Fibroblast of lung (primary cell): ENCODE measurements at places on chromosomes 7 and 10. TPM values are rescaled to one million over a fixed set of nuclear protein-coding genes. Genes with fewer than 3 reads are reported as not detected.
A peak's percentile ranks its signal among the peaks of the same experiment; 100 is the strongest.

ACBD7 gene
- total RNA-seq = under 0.01 and 4.1 TPM in 2 replicates

LRRC18 gene
- total RNA-seq = under 0.01 and 0.66 TPM in 2 replicates

TMEM130 gene
- total RNA-seq = 0.26 and 0.66 TPM in 2 replicates

PTPRN2 gene
- 0.77 and 1.2 TPM in 2 replicates for total RNA-seq

CD36 gene
- total RNA-seq = 41.0 and 93.5 TPM in 2 replicates

MYO1G gene
- total RNA-seq = under 0.01 TPM in 2 replicates

ZNF746 gene
- 17.2 and 21.5 TPM in 2 replicates for total RNA-seq

GRCh38 chr10:132394201-132394811 is 2.7 kb upstream of the PWWP2B start:
- H3K27me3 ChIP-seq = no peaks in the 10 kb centered on the region
- no peaks in the 10 kb centered on the region for H3K4me1 ChIP-seq
- H3K4me3 ChIP-seq = no peak overlapping the region
- H3K36me3 ChIP-seq = no peaks in the 10 kb centered on the region
- H3K27ac ChIP-seq = no peak overlapping the region

- H3K36me3 ChIP-seq = no peaks in the 10 kb centered on the region
- H3K27me3 ChIP-seq = peaks cover 2% of the 10 kb centered on the region
- H3K4me3 ChIP-seq = no peak overlapping the region
- DNase-seq = no peak
- no peaks in the 10 kb centered on the region for H3K4me1 ChIP-seq
These were observed 37.0 kb downstream of the CPVL start for GRCh38 chr7:29109358-29109757.

GRCh38 chr7:299628-300027 is 9.7 kb downstream of the FOXL3 start:
- H3K27me3 ChIP-seq = no peaks in the 10 kb centered on the region
- no peaks in the 10 kb centered on the region for H3K36me3 ChIP-seq
- no peak overlapping the region for H3K27ac ChIP-seq
- DNase-seq = no peak

- no peaks in the 10 kb centered on the region for H3K4me1 ChIP-seq
- H3K27ac ChIP-seq = no peak overlapping the region
- H3K27me3 ChIP-seq = no peaks in the 10 kb centered on the region
- no peaks in the 10 kb centered on the region for H3K36me3 ChIP-seq
- H3K4me3 ChIP-seq = no peak overlapping the region
- no peak for DNase-seq
These were observed 197.0 kb downstream of the GLRX3 start for GRCh38 chr10:130333185-130333584.

DNA sequence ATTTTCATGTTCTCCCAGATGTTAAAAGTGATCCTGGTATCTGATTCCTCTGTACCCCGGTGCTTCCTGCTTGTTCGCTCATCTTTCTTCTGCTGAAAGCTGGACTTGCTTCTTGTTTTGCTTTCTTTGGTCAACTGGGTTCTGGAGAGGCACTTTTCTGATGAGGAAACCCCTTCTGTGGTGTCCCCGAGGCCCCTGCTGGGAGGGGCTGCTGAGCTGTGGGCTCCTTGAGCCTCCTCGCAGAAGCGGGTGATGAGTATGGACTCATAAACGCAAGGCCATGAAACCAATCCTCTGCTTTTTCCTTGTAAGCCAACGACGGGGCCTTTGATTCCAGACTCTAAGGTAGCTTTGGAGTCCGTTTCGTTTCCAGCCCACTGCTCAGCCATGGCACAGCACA is 7.8 kb downstream of the WIPI2 start:
- no peak overlapping the region for H3K4me3 ChIP-seq
- H3K36me3 ChIP-seq = peaks cover 9% of the 10 kb centered on the region

DNA sequence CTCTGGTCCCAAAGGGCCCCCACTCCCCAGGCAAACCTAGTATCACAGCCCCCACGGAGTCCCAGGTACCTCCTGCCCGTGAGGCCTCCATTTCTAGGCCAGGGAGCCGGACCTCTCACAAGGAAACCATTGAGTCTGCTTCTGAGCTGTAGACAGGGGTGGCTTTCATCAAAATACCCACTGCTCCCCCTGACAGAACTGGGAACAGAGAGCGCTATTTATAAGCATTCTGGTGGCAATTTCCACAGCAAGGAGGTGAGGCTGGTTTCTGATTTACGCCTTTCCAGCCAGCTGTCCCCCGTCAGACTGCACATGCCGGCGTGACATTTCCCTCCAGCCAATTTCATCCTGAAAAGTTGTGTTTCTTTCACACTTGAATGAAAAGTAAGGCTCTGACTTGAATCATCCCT is 407.5 kb upstream of the PRKCQ start:
- H3K4me1 ChIP-seq = no peaks in the 10 kb centered on the region
- H3K4me3 ChIP-seq = no peak overlapping the region
- H3K27me3 ChIP-seq = no peaks in the 10 kb centered on the region
- H3K27ac ChIP-seq = no peak overlapping the region

DNA sequence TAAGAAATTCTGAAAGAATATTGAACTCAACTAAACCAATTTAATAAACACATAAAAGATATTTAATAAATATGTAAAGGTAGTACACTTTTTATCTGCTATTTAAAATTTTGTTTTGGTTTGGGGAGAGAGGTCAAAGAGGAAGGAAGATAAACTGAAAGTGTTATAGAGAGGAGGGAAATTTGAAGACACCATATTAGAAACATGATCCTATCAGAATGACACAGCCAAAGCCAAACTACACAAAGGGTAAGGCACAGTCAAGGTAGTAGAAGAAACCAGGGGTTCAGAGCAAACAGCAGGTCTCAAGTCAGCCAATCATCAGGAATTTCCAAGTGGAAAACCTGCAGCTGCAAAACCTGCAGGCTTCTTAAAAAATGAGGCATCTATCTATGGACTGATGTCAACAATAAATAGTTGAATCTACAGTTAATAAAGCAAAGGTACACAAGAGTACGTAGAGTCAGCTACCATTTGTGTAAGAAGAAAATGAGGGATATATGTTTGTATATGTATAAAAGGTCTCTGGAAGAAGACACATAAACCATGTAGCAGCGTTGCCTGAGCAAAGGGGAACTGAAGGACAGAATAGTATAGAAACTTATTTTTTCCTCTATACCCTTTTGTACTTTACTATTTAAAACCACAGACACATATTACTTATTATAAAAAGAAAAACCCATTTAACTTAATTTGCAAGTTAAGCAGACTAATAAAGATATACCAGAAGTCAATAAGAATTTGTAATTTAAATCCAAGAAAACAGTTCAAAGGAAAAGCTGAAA is 10.0 kb downstream of the ZNF800 start:
- no peaks in the 10 kb centered on the region for H3K27me3 ChIP-seq
- no peak overlapping the region for H3K4me3 ChIP-seq
- no peaks in the 10 kb centered on the region for H3K4me1 ChIP-seq
- H3K27ac ChIP-seq = no peak overlapping the region
- H3K36me3 ChIP-seq = no peaks in the 10 kb centered on the region
- no peak for DNase-seq

DNA sequence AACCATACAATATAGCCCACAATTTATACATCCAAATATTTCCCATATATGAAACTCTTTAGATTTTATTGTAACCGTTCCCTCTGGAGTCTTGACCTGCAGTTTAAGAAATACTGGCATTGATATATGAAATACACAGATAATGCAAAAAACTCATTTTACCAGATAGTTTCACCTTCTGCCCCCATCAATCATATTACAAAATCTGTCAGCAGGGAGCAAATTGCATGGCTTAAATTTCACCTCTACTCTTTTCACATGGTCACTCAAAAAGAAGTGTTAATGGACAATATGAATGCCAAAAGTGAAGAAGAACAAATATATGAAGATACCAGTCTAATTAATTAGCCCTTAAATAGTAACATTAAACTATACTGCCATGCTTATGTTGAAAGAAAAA is 57.0 kb upstream of the TMEM106B start:
- DNase-seq = no peak
- no peak overlapping the region for H3K4me3 ChIP-seq
- no peaks in the 10 kb centered on the region for H3K4me1 ChIP-seq
- H3K27ac ChIP-seq = no peak overlapping the region

DNA sequence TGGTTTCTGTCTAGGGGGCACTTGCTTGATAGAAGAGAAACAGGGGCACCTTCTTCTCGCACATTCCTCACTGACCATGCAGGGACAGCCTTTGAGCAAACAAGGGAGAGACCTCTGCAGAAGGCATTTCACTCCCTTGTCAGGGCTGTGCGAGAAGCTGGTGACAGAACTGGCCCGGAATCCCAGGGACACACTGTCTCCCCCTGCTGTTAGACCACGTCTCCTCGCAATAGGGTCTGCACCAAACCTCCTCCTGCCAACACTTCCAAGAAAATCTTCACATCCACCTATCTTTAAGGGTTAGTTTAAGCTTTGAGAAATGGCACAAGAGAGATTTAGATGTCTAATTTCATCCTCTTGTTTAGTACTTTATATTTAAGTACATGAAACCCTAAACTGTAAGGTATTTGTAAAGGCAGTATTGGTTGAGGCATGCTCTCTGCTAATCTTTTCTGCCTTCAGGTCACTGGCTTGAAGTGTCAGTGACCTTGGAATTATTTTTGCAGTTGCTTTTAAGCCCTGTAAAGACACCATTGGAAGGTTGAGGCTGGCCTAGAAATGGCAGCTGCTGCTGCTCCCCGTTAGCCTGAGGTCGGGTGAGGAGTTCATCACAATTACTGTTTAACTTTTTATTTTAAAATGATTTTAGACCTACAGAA is 37.0 kb downstream of the RBM20 start:
- peaks cover 3% of the 10 kb centered on the region for H3K27me3 ChIP-seq
- H3K4me1 ChIP-seq = peaks cover 2% of the 10 kb centered on the region
- H3K36me3 ChIP-seq = no peaks in the 10 kb centered on the region
- no peak overlapping the region for H3K4me3 ChIP-seq
- H3K27ac ChIP-seq = no peak overlapping the region
- peak; percentile 36 for DNase-seq

GRCh38 chr10:92747600-92747999 is 57.8 kb downstream of the HHEX start:
- DNase-seq = no peak
- no peaks in the 10 kb centered on the region for H3K4me1 ChIP-seq
- H3K36me3 ChIP-seq = no peaks in the 10 kb centered on the region

DNA sequence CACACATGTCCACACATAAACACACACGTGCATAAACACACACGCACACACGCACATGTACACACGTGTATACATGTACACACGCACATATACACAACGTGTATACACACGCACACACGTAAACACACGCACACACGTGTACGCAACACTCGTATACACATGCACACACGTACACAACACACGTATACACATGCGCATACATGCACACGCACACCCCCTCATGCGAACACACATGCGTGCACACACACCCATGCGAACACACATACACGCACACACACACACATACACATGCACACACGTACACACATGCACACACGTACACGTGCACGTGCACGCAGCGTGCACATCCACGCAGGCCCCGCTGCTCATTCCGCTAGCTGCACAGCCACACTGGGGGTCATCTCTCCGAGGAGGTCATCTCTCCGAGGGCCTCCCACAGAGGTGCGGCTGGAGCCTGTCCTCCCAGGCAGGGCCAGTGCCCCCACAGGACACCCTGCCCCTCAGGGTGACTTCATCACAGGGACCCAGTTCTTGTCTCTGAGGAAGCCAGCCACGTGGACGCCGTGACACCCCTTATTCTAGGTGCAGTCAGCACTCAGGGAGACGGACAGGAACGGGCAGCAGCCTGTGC is 25.9 kb downstream of the CYP2W1 start:
- H3K36me3 ChIP-seq = peaks cover 5% of the 10 kb centered on the region
- H3K27ac ChIP-seq = no peak overlapping the region
- H3K4me1 ChIP-seq = no peaks in the 10 kb centered on the region
- H3K4me3 ChIP-seq = no peak overlapping the region
- DNase-seq = no peak

- H3K4me3 ChIP-seq = no peak overlapping the region
- no peak overlapping the region for H3K27ac ChIP-seq
- no peaks in the 10 kb centered on the region for H3K36me3 ChIP-seq
- no peaks in the 10 kb centered on the region for H3K4me1 ChIP-seq
- no peaks in the 10 kb centered on the region for H3K27me3 ChIP-seq
These were observed 537.9 kb upstream of the FOXK1 start for GRCh38 chr7:4144172-4144701.

DNA sequence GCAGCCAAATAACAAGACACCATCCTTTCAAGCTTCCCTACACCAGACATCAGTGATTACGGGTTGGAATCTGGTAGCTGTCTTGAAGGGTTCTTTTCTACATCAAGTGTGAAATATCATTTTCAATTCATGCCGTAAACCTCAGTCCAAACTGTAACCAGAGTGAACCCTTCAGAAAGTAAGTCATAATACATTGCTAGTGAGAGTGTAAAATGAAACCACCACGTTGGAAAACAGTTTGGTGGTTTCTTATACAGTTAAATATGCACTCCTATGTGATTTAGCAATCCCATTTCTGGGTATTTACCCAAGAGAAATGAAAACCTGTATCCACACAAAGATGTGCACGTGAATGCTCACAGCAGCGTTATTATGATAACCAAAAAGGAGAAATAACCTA is 25.6 kb upstream of the ZC3HAV1L start:
- H3K4me3 ChIP-seq = no peak overlapping the region
- no peaks in the 10 kb centered on the region for H3K4me1 ChIP-seq
- no peak for DNase-seq
- peaks cover 5% of the 10 kb centered on the region for H3K36me3 ChIP-seq
- H3K27ac ChIP-seq = no peak overlapping the region

DNA sequence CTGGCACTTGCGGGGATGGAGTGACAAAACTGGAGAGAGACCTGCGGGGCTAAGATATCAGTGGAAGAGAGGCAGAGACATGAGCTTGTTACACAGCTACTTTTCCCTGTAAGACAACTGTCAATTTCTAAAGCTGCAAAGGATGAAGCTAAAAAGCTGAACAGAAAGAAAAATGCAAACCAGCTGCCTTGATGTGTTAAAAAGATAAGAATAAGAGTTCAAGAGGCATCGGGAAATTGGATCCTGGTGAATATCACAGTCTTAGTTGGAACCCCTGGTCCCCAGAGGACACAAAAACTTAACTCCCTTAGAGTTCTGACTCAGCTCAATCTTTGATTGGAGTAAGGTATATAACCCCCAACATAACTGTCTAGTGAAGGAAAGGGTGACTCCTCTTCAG is 38.8 kb downstream of the VPS41 start:
- no peak for DNase-seq
- H3K27ac ChIP-seq = no peak overlapping the region
- H3K4me1 ChIP-seq = no peaks in the 10 kb centered on the region
- H3K36me3 ChIP-seq = no peaks in the 10 kb centered on the region
